HL-60 (cell line): ENCODE measurements at places on chromosomes 3 and 15.

DNA sequence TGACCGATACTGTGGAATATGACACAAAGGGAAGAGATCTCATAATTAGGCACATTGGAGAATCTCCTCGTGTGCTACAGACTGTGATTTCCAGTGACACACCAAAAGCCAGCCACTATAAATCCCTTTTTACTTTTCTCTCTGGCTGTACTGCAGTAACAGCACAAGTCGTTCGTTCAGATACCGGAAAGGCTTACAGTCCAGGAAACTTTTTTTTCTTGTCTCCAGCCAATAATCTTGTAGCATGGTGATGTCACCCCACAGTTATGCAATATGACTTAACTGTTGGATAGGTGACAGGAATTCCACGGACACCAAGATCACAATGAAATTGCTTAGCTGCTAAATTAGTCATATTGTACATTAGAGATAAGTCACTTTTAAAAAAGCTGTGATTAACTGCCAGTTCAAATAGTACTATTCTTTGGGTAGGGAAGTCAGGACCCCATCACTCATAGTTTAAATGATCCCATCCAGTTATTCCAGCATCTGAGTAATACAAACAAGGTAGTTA is 36.3 kb upstream of the TSC22D2 start:
- DNase-seq, result no peak

- no peak for DNase-seq
Measured at GRCh38 chr15:33200903-33201302, 6.4 kb upstream of the FMN1 start.

- DNase-seq, result no peak
Measured at GRCh38 chr15:38652183-38652794, 87.7 kb upstream of the RASGRP1 start.

- no peak for DNase-seq
Measured at GRCh38 chr3:160498202-160498601, 48.6 kb upstream of the TRIM59 start.

GRCh38 chr3:100256731-100257151 is 4.1 kb upstream of the TBC1D23 start:
- no peak for DNase-seq

DNA sequence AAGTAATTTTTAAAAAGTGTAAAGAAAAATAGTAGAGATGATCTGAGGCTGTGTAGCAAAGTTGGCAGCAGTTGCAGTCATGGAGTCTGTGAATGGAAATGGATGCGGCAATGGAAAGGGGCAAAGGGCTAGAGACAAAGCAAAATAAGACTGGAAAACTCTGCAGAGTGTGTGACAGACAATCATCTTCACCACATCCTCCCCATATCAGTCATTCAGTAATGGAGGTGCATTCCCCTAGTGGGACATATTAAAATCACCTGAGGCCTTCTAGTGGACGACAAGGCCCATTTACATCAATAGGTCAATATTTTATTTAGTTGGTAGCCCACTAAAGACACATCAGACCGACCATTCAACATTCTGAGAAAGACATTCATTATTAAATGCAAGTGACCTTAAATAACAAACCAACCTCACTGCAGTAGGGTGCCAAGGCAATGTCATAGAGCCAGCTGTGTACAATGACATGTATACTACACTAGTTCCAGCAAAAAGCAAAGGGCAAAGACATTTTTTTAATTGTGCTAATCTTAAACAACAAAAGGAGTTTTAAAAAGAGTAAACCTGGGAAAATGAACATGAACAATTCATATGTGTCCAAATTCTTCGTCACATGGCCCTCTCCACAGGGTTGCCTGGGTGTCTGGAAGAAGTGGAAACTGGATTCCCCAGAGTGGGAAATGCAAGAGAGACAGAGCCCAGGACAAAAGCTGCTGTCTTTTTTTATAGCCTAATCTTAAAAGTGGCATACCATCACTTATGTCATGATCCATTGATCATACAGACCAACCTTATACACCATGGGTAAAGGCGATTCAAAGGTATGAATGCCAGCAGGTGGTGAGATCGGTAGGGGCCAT is 15.6 kb upstream of the RAP2B start:
- no peak for DNase-seq

- DNase-seq, result no peak
Measured at GRCh38 chr15:48073881-48074280, 46.9 kb upstream of the SLC24A5 start.

- no peak for DNase-seq
Measured at GRCh38 chr3:62630664-62631063, 244.6 kb downstream of the CADPS start.

DNA sequence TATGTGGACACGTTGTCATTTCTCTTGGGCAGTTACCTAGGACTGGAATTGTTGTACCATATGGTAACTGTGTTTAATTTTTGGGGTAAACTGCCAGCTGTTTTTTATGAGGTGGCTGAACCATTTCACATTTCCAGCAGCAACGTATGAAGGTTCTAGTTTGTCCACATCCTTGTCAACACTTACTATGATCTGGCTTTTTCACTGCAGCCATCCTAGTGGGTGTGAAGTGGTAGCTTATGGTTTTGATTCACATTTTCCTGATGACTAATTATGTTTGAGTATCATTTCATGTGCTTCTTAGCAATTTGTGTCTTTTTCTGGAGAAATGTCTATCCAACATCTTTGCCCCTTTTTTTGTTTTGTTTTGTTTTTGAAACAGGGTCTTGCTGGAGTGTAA is 96.2 kb downstream of the VGLL4 start:
- no peak for DNase-seq

DNA sequence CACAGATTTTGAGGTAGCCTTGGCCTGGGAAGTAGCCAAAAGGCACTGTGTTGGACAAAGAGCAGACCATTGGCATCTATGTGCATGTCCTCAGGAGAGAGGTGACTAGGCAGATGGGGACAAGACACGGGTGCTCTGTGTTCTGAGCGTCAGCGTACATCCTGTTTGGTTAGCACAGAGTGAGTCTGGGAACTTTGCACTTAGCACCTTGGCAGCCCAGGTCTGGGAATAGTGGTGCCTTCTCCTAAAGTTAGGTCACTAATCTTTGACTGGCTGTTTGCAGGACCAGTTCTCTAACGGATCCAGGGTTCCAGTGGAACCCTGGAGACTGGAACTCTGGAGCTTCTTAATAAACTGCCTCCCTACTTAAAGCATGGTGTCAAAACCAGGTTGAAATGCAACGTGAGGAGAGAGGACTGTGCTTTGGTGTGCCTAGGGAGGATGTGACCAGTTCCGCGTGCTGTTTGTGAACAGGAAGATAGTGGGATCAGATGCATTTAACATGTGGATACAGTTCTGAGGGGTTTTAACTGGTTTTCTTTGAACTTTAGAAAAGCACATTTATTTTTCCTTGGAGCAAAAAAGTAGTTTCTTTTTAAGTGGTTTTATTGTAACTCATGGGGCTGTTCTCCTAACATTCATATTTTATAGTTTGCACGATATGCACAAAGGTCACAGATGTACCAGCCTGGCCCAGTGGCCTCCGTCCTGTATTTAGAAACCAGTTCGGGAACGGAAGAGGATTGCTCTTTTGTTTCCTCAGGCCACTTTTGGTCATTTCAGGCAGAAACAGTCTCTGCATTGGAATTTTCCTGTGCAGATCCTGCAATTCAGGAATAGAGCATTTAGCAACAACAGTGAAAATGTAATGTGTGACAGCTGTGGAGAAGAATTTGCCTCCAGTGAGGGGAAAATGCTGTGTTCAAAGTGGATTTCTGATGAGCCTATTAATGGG is 48.8 kb downstream of the ABHD2 start:
- no peak for DNase-seq

DNA sequence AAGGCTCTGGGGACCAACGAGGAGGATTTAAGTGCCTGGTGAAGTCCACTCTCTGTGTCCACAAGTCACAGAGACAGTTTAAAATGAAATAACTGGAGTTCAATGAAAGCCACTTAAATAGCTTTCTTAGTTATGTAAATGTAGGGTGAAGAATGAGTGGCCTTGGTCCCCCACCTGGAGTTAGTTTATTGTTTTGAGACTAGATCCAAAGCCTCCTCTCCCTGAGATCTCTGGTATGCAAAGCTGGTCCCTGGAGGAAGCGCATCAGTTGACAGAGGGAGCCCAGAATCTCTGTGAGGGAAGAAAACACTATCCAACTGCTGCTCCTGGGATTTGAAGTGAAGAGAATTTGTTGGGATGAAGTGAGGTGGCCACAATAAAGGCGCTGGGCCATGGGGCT is 40.5 kb downstream of the EXOG start:
- DNase-seq, result no peak

GRCh38 chr15:93173369-93173768 is 84.4 kb upstream of the RGMA start:
- DNase-seq, result no peak

GRCh38 chr3:81503026-81503425 is 258.4 kb downstream of the GBE1 start:
- no peak for DNase-seq

DNA sequence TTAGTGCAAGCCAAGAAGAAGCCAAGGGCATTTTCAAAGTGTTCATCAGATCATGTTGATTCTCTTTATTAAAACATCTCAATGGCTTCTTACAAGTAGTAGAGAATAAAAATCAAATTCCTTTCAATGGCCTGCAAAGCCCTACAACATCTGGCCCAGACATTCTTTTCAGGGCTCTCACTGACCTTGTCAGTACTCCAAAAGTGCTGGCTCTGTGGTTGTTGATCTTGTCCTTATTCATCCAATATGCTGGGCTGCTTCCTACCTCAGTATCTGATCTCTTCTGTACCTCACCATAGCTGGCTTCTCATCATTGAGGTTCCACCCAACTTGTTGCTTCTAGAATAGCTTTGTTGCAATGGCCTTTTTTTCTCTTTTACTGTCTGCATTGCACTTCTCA is 74.0 kb upstream of the SAMMSON start:
- no peak for DNase-seq
